Activated T-helper 2 cell treated with anti-CD3 and anti-CD28 coated beads, Interferon-gamma antibody, Interleukin-2, Interleukin-4, amounts not matched to agents 10 μg/mL and 5 μg/mL and 100 μg/mL, durations not matched to agents 14 hours and 24 hours and 36 hours (primary cell): ENCODE measurements at places on chromosomes 6 and 20. TPM values are rescaled to one million over a fixed set of nuclear protein-coding genes. Genes with fewer than 3 reads are reported as not detected.

- peak overlapping the region; percentile 91 for H3K4me3 ChIP-seq
- peaks cover 21% of the 10 kb centered on the region for H3K36me3 ChIP-seq
- no peak for DNase-seq
- no peaks in the 10 kb centered on the region for H3K27me3 ChIP-seq
- peaks cover 31% of the 10 kb centered on the region for H3K4me1 ChIP-seq
Measured at GRCh38 chr6:33622456-33623431, 1.6 kb downstream of the ITPR3 start.

The SLC52A3 gene
- total RNA-seq = not detected in 2 replicates

- H3K27me3 ChIP-seq = no peaks in the 10 kb centered on the region
- H3K4me1 ChIP-seq = peaks cover 40% of the 10 kb centered on the region
- DNase-seq = peak; percentile 32
- H3K36me3 ChIP-seq = no peaks in the 10 kb centered on the region
- peak overlapping the region; percentile 80 for H3K27ac ChIP-seq
Measured at GRCh38 chr6:118725944-118726343, 74.6 kb upstream of the CEP85L start.

- DNase-seq = no peak
- no peaks in the 10 kb centered on the region for H3K36me3 ChIP-seq
- no peaks in the 10 kb centered on the region for H3K4me1 ChIP-seq
Measured at GRCh38 chr6:133337308-133337707, 96.2 kb downstream of the EYA4 start.

GRCh38 chr6:138772596-138773176, 883 bp upstream of the CCDC28A start:
- no peak for DNase-seq
- peak overlapping the region; percentile 99 for H3K27ac ChIP-seq
- H3K36me3 ChIP-seq = peaks cover 3% of the 10 kb centered on the region

DNA sequence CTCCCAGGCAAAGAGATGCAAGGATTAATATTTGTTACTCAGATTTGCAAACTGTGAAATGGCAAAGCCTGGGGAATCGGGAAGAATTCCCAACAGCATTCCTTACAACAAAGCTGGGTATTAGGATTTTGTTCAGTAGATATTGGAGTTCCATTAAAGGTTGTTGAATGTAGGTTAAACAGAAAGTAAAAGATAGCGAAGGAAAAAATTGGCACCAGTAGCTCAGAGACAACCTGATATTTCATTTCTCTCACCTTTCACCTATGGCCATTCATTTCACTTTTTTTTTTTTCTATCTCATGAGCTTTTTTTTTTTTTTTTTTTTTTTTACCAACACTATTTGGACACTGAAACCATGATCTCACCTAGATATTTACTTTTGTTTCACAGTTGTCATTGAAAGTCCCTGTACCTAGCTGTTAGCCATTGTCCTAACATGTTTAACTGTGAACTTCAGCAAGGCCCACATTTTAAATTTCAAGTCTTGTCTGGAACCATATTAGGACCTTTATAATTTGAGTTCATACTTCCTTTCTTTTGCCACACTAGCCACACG, 552.5 kb downstream of the HAO1 start:
- no peaks in the 10 kb centered on the region for H3K4me1 ChIP-seq
- H3K27ac ChIP-seq = no peak overlapping the region
- DNase-seq = no peak
- no peak overlapping the region for H3K4me3 ChIP-seq

GRCh38 chr6:149223904-149224351, 93.6 kb upstream of the TAB2 start:
- no peak overlapping the region for H3K4me3 ChIP-seq
- no peak for DNase-seq
- peaks cover 29% of the 10 kb centered on the region for H3K36me3 ChIP-seq
- H3K27ac ChIP-seq = peak overlapping the region; percentile 12
- no peaks in the 10 kb centered on the region for H3K27me3 ChIP-seq
- peaks cover 45% of the 10 kb centered on the region for H3K4me1 ChIP-seq

- no peak for DNase-seq
- no peaks in the 10 kb centered on the region for H3K27me3 ChIP-seq
- no peaks in the 10 kb centered on the region for H3K36me3 ChIP-seq
- H3K4me1 ChIP-seq = no peaks in the 10 kb centered on the region
Measured at GRCh38 chr6:23608931-23609435, 517.0 kb upstream of the NRSN1 start.

- no peak for DNase-seq
- H3K36me3 ChIP-seq = no peaks in the 10 kb centered on the region
- no peaks in the 10 kb centered on the region for H3K27me3 ChIP-seq
- no peak overlapping the region for H3K4me3 ChIP-seq
- no peak overlapping the region for H3K27ac ChIP-seq
Measured at GRCh38 chr6:56146086-56146485, 101.3 kb downstream of the COL21A1 start.

DNA sequence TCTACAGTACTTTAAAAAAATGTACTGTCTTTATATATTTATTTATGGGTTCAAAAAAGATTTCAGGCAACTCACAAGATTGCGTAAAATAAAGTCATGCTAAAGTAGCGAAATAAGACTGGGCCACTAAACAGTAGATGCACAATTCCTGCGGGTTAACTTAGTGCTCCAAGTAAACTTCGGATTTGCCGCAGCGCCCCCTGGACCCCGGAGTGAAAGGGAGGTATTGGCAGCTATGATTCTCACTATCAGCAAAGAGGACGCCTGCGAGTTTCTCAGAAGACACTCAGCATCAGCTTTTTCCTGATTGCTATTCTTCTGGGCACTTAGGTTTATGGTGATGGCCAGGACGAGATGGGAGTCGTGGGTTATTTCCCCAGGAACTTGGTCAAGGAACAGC, 1.4 kb downstream of the OTOR start:
- peaks cover 2% of the 10 kb centered on the region for H3K4me1 ChIP-seq
- H3K36me3 ChIP-seq = no peaks in the 10 kb centered on the region
- H3K27me3 ChIP-seq = peaks cover 47% of the 10 kb centered on the region

- no peak for DNase-seq
- H3K36me3 ChIP-seq = peaks cover 40% of the 10 kb centered on the region
- H3K27me3 ChIP-seq = peaks cover 8% of the 10 kb centered on the region
Measured at GRCh38 chr6:30487926-30488325, 1.4 kb upstream of the HLA-E start.

- DNase-seq = no peak
- H3K27ac ChIP-seq = no peak overlapping the region
- H3K36me3 ChIP-seq = peaks cover 28% of the 10 kb centered on the region
- H3K27me3 ChIP-seq = no peaks in the 10 kb centered on the region
Measured at GRCh38 chr6:105274678-105275077, 94.9 kb upstream of the POPDC3 start.

The BPIFB4 gene
- total RNA-seq = not detected in 2 replicates
